Thoracic aorta (tissue), 2 donors: ENCODE measurements at places on chromosomes 13 and 19. TPM values are rescaled to one million over a fixed set of nuclear protein-coding genes. Genes with fewer than 3 reads are reported as not detected.

- DNase-seq = no peak
Observed at GRCh38 chr13:34842466-34842865, 99.6 kb upstream of the NBEA start.

Gene POMP
- total RNA-seq = 49.7 TPM

Gene PSG6
- not detected for total RNA-seq

DNA sequence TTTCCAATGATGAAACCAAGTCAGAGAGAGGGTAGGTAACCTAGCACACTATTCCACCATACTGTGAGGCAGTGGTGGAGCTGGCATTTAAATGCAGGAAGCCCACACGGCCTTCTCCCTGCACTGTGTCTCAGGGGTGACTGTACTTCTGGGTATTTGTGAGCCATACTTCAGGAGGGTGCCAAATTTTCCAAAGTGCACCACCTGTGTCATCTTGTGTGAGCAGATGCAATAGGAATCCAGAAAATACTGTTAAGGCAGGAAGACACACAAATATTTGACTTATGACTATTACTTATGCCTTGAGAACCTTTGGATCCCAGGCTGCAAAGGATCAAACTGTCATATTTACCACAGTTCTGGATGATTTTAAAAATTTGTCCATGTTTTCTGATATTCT is 17.3 kb downstream of the ZNF229 start:
- no peak for DNase-seq

- no peak for DNase-seq
Observed at GRCh38 chr13:91482427-91482826, 84.0 kb downstream of the GPC5 start.

DNA sequence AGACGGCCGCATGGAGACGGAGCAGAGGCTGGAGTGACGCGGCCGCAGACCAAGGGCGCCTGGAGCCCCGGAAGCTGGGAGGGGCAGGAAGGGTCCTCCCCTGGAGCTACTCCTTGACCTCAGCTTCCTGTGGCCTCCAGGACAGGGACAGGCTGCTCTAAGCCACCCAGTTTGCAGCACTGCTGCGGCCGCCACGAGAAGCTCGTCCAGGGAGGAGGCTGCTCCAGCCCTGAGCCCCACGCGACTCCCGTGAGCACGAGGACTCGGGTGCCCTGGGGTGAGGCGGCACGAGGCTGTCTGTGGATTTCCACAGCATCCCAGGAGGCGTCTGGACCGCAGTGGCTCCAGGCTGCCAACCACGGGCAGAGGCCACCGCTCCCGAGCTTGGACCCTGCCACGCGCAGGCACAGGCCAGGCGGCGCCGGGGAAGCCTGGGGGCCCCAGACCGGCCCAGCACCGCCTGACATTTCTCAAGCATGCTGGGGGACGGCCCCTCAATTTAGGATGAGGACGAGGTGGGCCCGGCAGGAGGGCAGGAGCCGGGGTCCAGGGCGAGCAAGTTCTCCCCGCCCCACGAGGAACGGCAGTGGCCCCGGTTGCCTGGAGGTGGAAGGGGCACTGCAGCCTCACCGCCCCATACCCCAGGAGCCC is 10.7 kb downstream of the SBNO2 start:
- no peak for DNase-seq

Gene FFAR3
- total RNA-seq = not detected

Gene SLC7A1
- total RNA-seq = 24.0 TPM

Gene CD37
- total RNA-seq = 29.8 TPM

- no peak for DNase-seq
Observed at GRCh38 chr13:99657848-99658260, 156.6 kb downstream of the TM9SF2 start.

DNA sequence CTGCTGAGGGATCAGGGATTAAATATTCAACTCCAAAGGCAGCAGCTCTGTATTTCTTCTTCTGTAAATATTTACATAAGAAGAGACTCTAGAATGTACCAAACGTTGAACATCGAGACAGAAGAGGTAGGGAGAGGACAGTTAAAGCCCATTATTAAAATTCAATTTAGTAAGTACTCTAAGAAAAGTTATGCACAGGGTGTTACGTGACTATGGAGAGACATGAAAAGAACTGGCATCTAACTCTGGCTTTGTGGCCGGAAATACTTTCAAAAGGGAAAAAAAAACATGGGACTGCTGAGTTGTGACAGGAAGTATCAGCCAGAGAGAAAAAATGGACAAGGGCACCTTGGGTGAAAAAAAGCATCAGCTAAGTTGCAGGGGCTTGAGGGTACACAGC is 36.7 kb downstream of the LNX2 start:
- DNase-seq = no peak

Gene ZNF582
- 2.6 TPM for total RNA-seq

DNA sequence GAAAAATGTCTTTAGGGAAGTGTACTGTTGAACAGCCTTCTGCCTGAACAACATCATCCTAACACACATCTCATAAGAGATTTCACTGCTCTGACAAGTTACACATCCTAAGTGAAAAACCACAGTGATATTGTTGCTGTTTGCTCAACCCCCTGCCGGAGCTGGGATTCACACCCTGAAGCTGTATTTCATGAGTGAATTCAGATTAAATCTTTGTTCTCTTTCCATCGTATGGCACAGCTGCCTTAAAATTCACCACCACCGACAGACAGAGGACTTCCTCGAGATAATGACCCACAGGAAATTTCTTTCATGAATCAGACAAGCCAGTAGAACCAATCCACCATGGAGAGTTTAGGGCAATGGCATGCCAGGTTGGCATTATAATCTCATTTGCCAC is 280.8 kb downstream of the DCT start:
- no peak for DNase-seq

Gene LGALS14
- total RNA-seq = not detected

GRCh38 chr13:22262001-22262885 is 591.4 kb downstream of the FGF9 start:
- no peak for DNase-seq

DNA sequence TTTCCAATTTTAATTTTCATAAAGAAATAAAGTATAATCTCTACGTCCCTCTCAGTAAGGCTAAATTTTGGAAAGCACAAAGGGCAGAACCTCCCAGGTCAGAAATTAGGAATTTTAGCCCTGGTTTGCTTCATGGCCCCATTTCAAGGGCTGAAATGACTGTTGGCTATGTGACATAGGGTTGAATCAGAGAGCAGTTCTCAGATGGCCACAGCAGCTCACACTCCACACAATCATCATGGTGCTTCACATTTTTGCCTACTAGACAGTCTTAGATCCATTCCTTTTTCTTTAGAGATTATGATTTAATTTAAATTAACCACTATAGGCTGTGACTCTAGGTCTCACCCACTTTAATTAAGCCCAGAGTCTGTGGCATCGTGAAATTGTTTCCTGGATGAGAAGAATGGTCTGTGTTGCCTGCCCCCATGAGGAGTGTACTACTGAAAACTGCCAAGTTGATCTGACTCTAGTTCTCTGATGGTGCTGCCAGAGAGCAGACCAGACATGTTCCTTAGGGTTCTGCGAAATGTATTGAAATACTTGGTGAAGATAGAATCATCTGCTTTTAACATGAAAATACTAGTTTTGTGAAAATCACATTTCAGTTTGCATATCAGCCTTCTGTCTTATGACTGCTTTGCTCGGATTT is 57.4 kb downstream of the ESD start:
- no peak for DNase-seq

DNA sequence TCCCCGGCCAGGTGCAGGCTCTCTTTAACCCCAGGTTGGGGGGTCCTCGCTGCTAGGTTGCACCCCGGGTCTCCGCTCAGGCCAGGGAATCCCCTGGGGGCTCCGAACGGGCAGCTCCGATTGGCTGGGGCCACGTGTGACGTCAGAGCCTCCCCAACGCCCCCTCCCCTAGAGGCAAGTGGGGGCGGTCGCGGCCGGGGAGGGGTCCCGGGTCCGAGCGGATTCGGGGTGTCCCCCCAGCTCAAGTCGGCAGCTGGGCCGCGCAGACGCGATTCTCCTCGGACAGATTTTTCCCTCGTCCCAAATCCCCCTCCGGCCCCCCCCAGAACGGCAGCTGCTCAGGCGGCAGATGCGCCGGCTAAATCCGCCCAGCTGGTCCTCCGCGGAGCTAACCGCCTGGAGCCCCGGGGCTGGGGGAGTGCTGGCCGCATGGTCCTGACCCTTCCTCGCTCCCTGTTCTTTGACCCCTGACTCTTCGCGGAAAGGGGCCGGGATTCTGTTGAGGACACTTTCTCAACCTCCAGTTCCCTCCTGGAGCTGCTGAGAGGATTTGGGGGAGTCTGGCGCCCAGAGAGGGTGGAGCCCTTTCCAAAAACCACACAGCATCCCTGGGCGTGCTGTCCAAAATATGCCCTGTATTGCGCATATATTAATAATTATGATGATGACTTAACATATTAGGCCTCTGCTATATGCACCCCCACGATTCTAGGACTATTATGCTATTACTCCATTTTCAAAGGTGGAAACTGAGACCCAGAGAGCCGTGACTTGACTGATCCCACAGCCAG is 25.4 kb upstream of the SEMA6B start:
- DNase-seq = no peak

Gene ARL11
- total RNA-seq = 1.1 TPM

Gene GDF15
- total RNA-seq = 25.5 TPM

GRCh38 chr13:34990399-34991214 is 48.5 kb downstream of the NBEA start:
- no peak for DNase-seq

Gene PPP1R13L
- total RNA-seq = 51.2 TPM

DNA sequence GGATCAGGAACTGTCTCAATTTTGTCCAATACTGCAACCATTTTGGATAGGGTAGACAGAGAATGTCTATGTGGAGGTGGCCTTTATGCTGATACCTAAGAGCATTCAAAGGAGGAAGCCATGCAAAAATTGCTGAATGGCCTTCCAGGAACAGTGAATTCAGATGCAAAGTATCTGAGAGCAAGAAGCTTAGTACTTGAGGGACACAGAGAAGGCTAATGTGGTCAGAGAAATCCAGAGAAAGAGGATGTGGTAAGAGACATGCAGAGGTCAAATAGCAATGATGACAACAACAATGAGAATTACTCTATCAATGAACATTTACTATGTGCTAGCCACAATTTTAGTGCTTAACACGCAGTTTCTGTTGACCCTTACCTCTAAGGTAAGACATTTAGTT is 785.6 kb upstream of the KLHL1 start:
- DNase-seq = no peak

Gene CD22
- 3.6 TPM for total RNA-seq

Gene ATP8A2
- 0.41 TPM for total RNA-seq

Gene ZNF761
- 14.0 TPM for total RNA-seq

Gene ZMYM2
- total RNA-seq = 94.2 TPM

GRCh38 chr19:14495672-14496028 is 277 bp downstream of the GIPC1 start:
- no peak for DNase-seq

Gene FCGBP
- total RNA-seq = 120 TPM

DNA sequence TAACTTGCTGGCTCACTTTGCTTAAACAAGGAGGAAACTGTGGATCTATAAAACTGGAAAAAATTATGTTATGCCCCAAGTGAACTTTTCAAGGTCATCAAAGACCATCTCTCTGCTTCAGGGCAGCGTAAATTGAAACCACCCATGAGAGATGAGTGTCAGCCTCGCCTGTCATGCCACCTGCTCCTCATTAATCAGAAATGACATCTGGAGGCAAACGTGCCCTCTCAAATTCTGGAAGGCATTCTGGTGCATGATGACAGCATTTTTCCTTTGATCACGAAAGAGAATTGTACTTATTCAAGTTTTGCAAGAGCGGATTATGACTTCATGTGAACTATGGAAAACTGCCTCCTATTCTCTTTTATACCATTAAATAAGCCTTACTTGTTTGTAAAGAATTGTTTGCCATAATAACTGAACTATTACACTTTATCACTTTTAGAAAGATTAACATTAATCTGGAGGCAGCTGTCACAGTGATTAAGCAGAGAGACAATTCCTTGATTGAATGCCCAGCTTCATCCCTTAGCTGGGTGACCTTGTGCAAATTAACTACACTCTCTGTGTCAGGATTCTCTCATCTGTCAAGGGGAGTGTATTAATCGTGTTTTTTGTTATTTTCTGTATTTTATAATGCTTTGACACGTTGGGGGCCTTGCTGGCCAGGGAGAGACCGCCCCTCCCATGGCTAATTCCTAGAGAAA is 17.0 kb upstream of the SACS start:
- DNase-seq = no peak

GRCh38 chr13:73844986-73845385 is 289.2 kb downstream of the KLF12 start:
- no peak for DNase-seq

Gene ZNF626
- 22.9 TPM for total RNA-seq

DNA sequence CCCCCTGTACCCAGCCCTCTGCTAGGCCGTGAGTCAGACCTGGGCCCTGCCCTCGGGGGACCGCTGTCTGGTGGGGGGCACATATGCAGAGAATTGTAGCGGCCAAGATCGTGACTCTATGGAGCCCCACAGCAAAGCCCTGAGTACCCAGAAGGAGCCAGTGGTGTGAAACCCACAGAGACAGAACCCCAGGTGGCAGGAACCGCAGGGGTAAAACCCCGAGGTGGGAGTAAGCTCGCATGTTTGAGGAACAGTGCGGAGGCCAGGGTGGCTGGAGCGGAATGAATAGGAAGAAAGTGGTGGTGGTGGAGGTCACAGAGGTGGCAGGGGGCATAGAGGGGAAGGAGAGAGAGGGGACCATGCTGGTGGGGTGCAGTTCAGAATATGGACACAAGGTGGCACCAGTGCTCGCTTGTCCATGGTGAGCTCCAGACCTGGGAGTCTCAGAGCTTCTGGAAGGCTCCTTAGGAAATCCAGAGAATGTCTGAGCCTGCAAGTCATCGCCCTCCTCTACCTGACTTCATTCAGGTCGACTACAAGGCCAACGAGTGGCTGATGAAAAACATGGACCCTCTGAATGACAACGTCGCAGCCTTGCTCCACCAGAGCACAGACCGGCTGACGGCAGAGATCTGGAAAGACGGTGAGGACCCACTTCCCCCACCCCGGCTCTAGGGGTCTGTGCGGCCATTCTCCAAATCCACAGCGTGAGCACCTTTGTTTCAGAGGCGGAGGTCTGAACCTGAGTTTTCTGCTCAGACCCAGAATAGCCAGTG is 48.9 kb downstream of the MYH14 start:
- no peak for DNase-seq

- no peak for DNase-seq
Observed at GRCh38 chr13:78655906-78656305, 3.0 kb downstream of the OBI1 start.

Gene EFNB2
- 27.2 TPM for total RNA-seq

Gene ERICH4
- not detected for total RNA-seq

Gene MATK
- 5.4 TPM for total RNA-seq
